NCI-H524 (cell line): ENCODE measurements at places on chromosomes 2 and 18.

GRCh38 chr2:237594514-237594871, 4.0 kb upstream of the RAB17 start:
- no peak for DNase-seq

DNA sequence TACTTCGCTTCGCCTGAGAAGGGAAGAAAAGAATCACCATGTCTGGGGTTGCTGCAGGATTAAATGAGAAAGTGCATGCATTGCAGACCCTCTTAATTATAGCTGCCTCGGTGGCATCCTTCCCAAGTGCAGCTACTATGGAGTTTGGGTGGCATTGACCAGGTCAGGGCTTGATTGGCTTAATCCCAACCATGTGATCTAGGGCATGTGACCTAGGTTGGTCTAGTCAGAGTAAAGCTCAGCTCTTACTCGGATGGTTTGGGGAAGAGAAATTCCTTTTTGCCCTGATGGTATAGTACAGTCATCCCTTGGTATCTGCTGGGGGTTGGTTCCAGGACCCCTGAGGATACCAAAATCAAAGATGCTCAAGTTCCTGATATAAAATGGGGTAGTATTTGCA, 178.2 kb upstream of the RAB12 start:
- DNase-seq: no peak

- DNase-seq: no peak
Measured at GRCh38 chr18:23068570-23069310, 66.5 kb upstream of the CABLES1 start.

DNA sequence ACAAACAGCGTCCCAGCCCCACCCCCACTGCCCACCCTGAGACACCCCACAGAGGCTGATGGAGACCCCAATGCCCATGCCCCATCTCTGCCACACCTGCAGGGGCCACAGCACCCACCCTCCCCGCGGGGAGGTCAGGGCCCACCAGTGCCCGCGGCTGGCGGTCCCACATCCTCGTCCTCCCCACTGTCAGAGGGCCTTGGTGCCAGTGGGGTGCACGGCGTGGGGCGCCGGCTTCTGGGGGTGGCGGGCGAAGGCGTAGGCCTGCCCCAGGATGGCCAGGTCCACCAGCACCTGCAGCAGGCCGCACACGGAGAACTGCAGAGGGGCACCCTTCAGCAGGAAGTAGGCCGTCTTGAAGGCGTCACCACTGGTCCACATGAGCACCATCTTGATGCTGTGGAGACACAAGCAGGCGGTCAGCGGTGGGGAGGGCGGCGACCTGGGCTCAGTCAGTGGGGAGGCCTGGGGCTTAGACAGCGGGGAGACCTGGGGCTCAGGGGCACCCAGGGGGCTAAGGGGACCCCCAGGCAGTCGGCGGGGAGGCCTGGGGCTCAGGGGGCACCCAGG, 47.6 kb downstream of the SLC66A2 start:
- DNase-seq: no peak

DNA sequence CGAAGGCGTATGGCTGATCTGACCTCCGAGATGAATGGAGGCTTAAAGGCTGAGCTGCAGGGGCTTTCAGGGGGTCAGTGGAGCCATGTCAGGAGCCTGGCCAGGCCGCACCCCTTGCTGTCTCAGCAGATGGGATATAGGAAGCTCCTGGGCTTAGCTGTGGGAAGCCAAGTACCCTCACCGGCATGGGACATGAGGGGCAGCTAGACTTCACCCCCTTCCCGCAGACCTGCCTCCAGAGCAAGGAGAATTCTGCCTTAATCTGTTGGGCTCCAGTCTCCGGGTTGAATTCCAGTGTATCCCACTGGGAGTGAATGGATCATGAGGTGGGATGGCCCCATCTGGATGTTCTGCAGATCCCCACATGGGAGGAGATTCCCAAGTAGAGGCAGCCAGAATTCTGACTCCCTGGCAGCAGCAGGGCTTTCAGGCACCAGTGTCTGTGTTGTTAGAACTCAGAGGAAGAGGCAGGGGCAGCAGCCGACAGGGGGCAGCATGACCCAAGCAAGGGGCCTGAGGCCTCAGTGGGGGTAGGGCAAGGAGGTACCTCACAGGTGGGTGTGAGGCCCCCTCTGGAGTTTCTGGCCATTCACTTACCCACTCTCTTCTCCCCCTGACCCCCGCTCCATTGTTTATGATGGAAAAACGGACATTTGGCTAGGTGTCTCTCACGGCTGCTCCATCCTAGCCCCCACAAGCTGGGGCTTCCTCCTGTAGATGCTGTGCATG, 19.1 kb downstream of the CAPG start:
- DNase-seq: no peak

GRCh38 chr2:11387843-11388242, 43.4 kb upstream of the ROCK2 start:
- DNase-seq: no peak

DNA sequence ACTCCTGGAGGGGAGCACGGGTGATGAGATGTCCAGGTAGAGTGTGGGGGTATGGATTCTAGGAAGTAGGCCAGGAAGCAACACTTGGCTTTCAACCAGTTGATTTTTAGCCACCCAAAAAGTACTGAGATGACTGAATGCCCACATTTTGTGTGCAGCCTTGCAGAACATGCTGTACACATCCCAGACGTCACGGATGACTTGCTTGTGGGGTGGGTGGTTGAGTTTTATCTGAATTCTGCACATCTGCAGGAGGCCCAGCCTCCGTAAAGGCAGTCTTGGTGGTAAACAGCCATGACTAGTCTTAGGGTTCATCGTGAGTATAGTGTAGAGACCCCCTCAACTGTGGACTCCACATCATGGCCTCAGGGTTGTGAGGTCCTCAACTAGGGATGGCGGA, 53.3 kb upstream of the CCDC195 start:
- no peak for DNase-seq

DNA sequence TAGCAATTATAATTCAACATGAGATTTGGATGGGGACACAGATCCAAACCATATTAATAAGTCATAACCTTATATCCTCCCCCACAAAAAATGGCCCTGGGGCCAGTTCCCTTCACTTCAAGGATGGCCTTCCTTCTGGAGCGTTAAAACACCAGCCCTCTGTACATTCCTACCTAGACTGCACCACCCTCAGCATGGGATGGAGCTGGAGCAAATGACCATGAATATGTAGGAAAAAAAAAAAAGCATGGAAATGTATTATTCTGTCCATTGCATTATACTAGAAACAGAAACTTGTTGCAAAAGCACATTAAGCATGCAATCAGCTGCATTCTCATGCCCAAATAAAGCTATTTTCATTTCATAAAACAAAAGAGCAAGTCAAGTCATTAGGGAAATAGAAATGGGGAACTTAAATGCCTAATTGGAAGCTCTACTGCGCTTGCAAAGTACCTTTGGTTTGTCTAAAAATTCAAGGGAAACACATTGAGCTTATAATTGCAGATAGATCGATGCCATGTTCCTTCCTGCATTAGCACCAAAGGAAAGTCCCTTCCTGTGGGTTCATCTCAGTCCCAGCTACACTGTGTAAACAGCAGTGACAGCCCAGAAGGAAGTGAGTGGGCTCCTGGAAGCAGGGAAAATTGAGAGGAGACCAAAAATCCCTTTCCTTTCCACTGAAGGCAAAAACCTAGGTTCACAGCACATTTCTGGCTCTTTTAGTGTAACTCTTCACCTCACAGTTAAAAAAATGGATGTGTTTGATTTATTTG, 252.0 kb upstream of the KLHL29 start:
- no peak for DNase-seq

GRCh38 chr2:31227711-31228125, 6.2 kb upstream of the EHD3 start:
- no peak for DNase-seq

DNA sequence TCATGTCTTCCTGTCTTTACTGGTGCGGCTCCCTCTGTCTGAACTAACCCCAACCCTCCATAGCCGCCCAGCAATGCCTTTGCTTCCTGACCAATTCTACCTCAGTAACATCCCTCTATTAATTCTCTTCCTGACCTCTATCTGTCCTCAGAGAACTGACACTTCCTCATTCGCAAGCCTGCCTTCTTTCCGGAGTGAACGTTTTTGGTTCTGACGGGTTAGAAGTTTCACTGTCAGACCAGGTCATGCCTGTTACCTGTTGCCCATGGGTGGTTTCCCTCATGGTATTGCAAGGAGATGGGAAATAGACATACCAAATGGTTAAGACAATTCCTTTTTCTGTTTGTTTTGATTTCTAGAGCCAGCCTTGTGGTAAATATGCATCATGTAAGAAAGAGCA, 453.4 kb upstream of the SLC14A2 start:
- DNase-seq: no peak
